ENCODE measurements at places on chromosomes 2 and 18.

DNA sequence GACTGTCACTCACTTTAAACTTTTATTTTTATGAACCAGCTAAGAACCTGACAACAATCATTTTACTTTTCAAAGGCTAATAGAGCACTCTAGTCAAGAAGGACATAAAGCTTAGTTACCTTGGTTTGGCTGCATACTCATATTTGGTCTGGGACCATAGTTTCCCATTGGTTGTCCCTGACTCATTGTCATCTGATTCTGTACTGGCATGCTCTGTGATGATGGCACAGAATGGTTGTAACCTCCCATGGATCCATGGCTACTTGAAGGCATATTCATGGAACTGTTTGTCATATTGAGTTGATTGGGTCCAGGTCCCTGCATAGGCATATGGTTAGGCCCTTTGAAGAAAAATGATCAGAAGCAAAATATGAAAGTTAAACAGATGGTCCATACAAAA, 37.9 kb downstream of the SS18 start:
- DNase-seq, result no peak

- DNase-seq, result no peak
Measured at GRCh38 chr2:224579411-224579810, 5.8 kb downstream of the CUL3 start.

DNA sequence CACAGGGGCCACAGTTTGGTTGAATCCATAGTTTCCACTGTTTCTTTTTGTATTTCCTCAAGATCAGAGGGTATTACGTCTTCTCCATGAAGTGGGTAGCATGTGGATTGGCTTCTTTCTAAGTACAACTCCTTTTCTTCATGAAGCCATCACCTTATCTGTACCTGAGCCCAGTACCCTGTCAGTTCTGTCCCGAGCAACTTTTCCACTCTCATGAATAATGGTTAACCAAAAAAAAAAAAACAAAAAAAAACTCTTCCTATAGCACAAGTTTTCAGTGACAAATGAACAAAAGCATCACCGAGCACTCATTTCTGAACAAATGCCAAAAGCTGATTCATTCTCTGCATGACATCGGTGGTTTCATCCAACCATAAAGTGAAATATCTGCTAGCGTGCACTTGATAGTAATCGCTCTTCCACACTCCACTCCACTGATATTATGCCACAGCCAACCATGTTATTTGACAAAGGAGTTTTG, 53.0 kb upstream of the CCDC150 start:
- DNase-seq, result no peak

- no peak for DNase-seq
Measured at GRCh38 chr18:12346240-12346565, 30.8 kb downstream of the AFG3L2 start.

DNA sequence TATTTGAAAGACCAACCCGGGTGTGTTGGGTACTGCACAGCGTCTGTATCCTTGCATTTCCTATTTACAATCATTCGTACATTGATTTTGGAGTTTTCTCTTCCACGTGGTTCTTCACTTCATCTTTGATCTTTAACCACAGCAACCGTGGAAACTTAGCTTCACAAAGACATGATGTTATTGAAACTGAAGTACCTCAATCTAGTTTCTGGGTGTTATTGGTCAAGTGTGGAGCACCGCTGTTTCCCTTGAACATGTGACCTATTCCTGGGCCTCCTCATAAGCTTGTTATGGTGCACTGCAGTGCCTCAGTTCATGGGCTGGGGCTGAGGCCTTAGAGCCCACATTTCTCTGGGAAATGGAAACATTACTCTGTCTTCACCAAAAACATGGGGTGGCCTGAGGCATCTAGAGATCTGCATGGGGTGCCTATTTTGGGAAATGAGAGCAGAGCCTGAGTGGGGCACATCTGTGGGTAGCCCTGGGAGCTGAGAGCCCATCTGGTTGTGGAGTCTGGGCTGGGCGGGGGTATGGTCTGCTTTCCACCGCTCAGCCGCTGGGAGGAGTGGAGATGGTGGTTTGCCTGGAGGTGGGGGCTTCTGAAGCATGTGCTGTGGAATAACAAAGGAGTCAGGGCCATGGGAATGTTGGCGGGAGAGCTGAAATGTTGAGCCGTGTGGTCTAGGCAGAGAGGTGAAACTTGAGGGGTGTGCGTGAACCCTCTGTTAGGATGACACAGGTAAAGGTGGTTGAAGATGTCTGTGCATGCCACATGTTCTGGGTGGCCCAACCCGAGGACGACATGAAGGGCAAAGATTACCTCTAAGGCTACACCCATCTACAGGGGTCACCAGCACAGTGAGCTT, 37.4 kb downstream of the ZNF236 start:
- DNase-seq, result no peak

GRCh38 chr2:25029183-25029554, 12.7 kb upstream of the EFR3B start:
- no peak for DNase-seq

GRCh38 chr2:15506229-15506819, 54.8 kb downstream of the NBAS start:
- no peak for DNase-seq

DNA sequence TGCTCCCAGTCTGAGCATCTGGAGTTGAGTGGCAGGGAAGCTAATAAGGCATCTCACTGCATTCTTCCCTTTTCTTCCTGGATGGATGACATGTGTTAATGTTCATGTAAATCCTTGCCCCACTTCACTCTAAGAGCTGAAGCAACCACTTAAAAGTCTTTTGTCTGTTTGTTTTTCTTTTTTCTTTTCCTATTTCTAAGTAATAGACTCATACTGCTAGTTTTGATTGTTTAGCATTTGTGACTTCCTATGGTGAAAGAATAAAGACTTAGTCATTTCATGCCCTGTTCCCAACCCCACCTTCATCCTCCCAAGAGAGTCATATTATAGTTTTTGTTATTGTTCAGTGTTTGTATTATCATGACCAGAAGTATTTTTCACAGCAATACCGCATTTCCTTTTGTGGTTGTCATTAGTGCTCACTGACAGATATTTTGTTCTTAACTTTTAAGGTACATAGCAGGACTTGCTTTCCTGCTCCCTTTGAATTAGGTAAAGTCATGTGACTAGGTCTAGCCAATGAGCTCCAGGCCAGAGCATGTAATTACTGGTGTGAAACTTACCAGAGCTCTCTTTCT, 18.1 kb upstream of the SPP2 start:
- DNase-seq, result no peak

GRCh38 chr2:189783451-189783926, 650 bp downstream of the ORMDL1 start:
- no peak for DNase-seq

DNA sequence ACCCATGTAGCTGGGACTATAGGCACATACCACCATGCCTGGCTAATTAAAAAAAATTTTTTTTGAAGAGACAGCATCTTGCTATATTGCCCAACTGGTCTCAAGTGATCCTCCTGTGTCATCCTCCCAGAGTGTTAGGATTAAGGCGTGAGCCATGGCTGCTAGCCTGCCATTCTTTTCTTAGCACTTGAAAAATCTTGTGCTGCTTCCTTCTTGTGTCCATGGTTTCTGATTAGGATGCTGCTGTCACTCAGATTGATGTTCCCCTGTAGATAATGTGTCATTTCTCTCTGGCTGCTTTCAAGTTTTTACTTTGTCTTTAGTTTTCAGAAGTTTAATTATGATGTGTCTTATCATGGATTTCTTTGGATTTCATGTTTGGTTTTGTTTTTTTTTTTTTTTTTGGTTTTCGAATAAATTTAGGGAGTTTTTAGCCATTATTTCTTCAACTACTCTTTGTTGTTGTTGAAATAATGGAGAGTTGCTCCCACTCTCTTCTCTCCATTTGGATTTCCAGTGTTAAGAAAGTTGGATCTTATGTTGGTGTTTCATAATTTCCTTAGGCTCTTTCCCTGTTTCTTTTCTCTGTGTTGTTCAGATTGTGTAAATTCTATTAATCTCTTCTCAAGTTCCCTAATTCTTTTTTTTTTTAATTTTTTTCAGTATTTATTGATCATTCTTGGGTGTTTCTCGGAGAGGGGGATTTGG, 2.5 kb downstream of the ATP9B start:
- no peak for DNase-seq

GRCh38 chr2:207662203-207662602, 37.0 kb upstream of the METTL21A start:
- no peak for DNase-seq

DNA sequence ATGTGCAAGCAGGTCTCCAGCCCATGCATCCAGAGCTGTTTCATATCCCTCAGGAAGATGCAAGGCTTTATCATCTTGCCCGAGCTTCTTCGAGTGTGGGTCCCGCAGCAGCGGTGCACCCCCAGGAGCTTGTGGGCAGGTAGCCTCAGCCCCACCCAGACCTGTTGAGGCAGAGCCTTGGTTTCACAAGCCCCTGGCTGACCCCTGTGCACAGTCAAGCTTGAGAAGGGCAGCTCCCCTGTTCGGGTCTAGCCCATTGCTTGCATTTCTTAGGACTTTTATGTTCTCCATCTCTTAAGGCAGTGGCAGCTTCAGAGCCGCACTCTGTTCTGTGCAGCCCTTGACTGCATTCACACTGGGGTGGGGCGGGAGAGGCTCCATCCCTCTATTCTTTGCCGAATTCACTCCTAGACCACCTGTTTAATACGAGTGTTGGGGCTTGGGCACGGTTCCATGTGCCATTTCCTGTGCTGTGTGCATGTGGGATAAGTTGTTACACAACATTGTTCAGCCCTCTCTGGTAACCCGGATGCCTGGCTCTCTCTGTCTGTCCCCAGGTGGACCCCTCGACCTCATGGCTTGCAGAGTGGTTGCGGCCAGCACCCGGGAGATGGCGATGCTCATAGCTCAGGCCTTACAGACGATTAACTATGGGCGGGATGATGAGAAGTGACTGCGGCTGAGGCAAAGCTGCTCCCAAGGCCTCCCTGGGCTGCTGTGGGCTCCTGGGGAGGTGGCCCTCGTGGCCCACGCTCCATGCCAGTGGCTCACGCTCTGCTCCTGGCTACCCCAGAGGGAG, 48.7 kb downstream of the IMPA2 start:
- DNase-seq, result no peak

GRCh38 chr2:72744049-72744448, 81.8 kb downstream of the EXOC6B start:
- DNase-seq, result no peak

DNA sequence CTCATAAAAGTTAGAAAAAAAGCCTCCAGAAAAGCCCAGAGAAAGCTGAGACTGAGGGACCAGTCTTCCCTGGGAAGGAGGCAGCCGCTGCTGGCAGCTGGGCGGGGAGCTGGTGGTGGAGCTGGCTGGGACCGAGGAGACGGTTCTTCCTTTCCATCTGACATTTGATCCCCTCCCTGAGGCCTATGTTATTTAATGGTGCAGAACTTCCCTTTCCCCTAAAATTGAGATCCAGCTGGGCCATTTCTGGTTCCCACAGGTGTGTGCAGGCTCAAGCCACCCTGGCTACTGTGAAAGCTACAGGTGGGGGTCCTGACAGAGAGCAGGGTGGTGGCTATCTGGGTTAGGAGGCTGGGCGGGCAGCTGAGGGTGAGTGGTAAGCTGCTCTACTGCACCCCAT, 81.5 kb upstream of the FZD7 start:
- DNase-seq, result no peak

GRCh38 chr2:213125646-213126347, 25.6 kb downstream of the IKZF2 start:
- DNase-seq, result no peak

GRCh38 chr2:183185534-183185933, 61.3 kb downstream of the NUP35 start:
- DNase-seq, result no peak

- peak; percentile 44 for DNase-seq
Measured at GRCh38 chr2:169734169-169734847, 676 bp downstream of the KLHL23 start.

DNA sequence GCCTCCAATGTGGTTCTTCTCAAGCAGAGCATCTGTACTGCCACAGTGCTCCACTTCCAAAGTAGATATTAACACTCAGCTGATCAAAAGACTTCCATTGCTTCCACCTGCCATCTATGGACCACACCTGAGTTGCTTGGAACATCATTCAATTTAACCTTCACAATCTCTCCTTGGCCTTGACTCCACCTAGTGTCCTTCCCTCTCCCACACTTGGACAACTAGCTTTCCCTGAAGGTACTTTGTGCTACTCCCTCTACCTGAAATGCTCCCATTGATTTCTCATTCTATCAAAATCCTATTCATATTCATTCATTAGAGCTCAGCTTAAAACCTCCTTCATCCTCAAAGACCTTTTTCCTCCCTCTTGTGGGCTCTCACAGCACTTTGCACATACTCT, 48.7 kb downstream of the SOWAHC start:
- no peak for DNase-seq

DNA sequence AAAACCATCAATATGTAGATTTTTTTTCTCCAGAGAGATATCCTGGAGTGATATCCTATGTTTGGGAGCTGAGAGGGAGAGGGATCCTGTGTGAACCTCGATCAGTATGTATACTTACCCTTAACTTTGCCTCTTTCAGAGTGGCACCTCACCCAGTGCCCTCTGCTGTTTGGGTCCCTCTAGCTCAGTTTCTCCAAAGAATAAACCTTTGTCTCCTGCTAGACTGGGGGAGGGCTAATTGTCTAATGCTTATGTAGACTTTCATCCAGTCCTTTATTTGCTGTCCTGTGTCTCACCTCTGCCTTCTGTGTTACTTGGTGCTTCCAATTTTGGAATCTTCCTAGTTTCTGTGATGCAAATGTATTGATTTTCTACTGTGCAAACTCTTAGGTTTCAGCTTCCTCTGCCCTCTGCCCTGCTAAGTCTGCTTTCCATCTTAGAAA, 48.4 kb downstream of the MTX2 start:
- no peak for DNase-seq

- DNase-seq, result no peak
Measured at GRCh38 chr2:173064151-173064805, 11.4 kb upstream of the MAP3K20 start.

- no peak for DNase-seq
Measured at GRCh38 chr2:102550151-102550550, 69.2 kb upstream of the SLC9A2 start.

- DNase-seq, result no peak
Measured at GRCh38 chr2:164622338-164623106, 1.2 kb upstream of the GRB14 start.

DNA sequence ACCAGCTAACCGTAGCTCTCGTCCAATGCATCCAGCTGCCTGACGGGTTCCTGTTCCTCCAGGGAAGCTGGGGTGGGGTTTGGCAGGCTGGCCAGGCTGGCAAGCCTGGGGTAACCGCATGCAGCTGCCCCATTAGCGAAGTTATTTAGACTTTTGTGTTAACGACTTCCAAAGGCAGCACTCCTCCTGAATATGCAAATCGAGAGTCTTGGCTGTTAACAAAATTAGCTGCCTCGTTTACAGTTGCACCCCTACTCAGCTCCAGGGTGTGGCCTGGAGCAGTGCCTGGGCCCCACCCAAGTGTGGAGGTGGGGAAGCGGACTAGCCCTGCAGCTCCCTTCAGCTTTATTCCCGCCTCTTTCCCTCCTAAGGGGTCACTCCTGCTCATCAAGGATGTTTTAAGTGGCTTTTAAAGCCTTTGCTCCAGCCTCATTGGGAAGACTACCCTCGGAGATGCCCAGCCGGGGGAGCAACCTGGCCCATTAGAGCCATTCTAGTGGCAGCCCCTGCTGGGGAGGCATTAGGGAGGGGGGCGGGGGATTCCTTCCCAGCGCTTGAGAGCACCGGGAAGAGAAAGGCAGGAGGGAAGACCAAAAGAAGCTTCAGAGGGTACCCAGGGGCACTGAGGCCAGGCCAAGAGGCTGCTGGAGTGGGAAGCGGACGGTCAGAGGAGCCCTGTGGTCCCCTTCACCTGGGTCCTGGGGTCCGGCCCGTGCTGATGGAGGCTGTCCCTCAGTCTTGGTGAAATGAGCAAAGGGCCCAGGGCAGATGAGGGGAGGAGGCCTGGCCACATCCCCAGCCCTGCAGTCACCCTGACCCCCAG, 204.1 kb downstream of the CELF4 start:
- no peak for DNase-seq

- no peak for DNase-seq
Measured at GRCh38 chr2:12430407-12431133, 286.2 kb upstream of the TRIB2 start.

Measured in liver (tissue), 10 donors.